ENCODE measurements at places on chromosomes 1 and 21.

- DNase-seq: no peak
Observed at GRCh38 chr1:156807627-156808026, 9.0 kb downstream of the SH2D2A start.

GRCh38 chr1:208799186-208799585 is 555.0 kb upstream of the PLXNA2 start:
- DNase-seq: no peak

DNA sequence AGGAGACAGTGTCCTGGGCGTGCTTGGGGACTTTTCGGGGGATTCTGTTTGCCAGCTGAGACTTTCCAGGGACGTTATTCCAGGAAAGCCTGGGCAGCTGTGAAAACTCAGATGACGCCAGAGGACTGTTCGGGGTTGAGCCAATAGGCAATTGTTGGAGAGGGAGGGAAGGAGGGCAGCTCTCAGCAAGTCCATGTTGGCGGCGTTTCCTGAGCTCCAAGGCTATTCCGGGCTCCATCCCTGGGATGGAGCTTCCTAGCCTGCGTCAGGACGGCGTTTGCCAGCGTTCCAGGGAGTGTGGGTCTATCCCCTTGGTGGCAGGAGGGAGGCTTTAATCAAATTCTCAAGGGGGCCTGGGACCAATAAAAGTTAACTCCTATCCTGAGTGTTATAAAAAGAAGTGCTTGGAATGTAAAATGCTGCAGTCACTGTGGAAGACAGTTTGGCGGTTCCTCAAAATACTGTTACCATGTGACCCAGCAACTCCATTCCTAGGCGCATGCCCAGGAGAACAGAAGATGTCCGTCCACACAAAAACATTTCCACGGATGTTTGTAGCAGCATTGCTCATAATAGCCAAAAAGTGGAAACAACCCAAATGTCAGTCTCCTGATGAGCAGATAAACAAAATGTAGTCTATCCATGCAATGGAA is 15.2 kb downstream of the SLC27A3 start:
- DNase-seq: no peak

GRCh38 chr21:42317341-42317741 is 2.1 kb upstream of the TFF3 start:
- DNase-seq: no peak

DNA sequence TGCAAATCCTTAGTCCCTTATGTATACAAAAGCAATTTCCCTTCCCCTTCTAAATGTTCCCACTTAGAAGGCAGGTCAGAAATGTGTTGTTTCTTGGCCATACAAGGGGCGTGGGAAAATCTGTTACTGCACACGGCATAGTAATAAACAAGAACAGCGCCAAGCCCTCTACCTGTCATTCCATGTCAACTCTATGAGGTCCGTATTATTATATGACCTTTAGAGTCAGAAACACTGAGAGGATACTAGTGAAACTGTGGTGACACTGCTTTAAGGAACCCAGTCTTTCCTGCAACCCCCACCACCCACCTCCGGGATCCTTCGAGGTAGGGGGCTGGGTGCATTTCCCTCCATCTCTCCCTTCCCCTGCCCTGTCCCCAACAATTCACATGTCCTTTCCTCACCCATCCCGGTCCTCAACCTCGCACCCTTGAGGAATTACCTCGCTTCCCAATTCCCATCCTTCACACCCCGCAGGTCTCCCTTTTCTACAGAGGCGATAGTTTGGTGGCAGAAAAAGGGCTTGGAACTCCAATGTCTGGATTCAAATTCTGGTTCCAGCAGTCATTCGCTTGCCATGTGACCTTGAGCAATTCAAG is 647 bp downstream of the SDHB start:
- DNase-seq: no peak

DNA sequence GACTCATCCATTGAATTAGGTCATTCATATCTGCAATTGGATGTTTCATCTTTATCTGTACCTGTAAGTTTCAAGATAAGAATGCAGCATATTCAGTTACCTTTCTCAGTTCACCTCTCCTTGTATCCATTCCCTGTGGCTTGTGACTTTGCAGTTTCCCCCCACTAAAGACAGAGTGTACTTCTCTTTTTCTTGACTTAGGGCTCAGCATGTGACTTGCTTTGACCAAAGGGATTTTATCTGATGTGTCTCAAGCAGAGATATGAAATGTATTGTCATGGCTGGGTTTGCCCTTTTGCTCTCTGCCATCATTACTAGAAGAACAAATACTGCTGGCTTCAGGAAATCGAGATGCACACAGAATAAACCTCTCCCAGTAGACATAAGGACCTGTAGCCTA is 754.8 kb downstream of the ADGRL2 start:
- DNase-seq: no peak

GRCh38 chr1:156666862-156667609 is 10.2 kb downstream of the NES start:
- DNase-seq: no peak

DNA sequence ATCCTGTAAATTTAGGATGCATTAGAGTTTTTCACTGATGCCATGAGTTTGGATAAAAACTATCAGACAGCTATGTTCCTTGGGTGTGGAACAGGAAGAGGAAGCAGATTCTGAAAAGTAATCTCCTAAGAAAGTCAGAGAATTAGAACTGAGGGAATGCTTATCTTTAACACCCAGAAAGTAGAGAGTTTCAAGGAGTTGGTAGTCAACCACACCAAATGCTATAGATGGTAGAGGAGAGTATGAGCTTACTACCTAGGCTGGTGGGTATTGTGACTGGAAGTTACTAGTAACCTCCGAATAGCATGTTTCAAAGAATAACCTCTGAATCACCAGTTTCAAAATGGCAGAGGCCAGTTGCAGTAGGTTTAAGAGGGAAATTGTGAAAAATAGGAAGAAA is 288.0 kb downstream of the HMCN1 start:
- DNase-seq: no peak

- DNase-seq: no peak
Observed at GRCh38 chr1:210070531-210070930, 132.5 kb downstream of the SYT14 start.

- DNase-seq: no peak
Observed at GRCh38 chr1:65422241-65423203, 2.1 kb downstream of the LEPR start.

DNA sequence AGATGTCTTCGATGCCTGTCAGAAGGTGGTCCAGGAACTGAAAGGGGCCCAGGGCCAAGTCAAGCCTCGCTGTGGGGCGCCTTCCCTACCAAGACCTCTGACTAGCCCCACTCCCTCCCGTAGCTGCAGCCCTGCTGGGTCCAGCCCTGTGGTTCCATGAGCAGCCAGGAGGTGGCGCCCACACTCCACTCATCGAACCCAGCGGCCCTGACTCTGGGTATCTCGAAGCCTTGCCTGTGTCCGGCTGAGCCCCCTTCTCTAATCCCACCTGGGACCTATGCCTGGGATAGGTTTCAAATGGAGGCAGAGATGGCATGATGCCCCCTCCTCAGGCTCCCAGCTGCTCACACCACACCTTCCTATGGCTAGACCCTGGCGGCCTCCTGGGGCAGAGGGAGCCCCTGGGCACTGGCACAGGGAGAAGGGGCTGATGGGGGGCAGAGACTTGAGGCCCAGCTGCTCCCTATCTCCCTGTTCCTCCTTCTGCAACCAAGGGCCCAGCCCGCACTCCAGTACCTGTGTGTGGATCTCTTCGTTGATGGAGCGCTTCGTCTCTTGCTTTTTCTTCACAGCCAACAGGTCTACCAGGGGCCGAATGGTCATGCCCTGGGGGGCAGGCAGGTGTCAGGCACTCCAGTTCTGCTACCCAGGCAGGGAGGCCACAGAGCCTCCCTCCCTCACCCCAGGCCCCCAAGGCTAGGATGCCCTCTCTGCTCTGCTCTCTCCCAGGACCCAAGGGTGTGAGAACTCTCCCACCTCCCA is 52.0 kb downstream of the SLC9A1 start:
- DNase-seq: peak; percentile 7

- DNase-seq: peak; percentile 94
Observed at GRCh38 chr1:184143449-184143848, 91.9 kb downstream of the TSEN15 start.

DNA sequence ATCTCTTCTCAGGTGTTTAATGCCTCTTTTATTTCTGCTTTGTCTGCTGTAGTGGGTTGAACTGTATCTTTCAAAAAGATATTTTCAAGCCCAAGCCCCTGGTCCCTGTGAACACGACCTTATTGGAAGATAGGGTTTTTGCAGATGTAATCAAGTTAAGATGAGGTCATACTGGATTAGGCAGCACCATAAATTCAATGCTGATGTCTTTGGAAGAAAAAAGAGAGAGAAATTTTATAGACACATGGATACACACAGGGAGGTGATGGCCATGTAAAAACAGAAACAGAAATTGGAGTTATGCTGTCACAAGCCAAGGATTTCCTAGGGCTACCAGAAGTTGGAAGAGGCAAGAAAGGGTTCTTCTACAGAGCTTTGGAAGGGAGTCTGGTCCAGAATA is 301.4 kb downstream of the KCTD3 start:
- DNase-seq: no peak

- DNase-seq: no peak
Observed at GRCh38 chr1:171788696-171789095, 7.2 kb downstream of the METTL13 start.

GRCh38 chr1:153734396-153735089 is 6.7 kb downstream of the INTS3 start:
- no peak for DNase-seq

DNA sequence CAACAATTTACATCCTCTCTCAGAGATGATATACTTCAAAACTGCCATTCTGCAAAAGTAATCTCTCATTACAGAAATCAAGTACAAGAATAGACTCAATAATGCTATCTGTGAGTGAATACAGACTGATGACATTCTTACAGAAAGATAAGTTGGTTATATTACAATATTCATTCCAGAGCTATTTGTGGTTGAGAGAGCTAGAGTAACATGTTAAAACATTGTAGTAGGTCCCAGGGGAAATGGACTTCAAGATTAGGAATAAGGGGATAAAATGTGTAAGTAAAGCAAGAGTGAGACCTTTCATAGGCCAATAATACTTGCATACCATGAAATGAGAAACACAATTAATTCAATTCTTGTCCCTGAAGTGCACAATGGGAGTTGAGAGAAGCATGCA is 1.5 kb downstream of the F13B start:
- DNase-seq: no peak

- DNase-seq: peak; percentile 99
Observed at GRCh38 chr1:156851779-156852417, 7.0 kb downstream of the INSRR start.

GRCh38 chr1:186476264-186477040 is 15.5 kb upstream of the PDC start:
- no peak for DNase-seq

DNA sequence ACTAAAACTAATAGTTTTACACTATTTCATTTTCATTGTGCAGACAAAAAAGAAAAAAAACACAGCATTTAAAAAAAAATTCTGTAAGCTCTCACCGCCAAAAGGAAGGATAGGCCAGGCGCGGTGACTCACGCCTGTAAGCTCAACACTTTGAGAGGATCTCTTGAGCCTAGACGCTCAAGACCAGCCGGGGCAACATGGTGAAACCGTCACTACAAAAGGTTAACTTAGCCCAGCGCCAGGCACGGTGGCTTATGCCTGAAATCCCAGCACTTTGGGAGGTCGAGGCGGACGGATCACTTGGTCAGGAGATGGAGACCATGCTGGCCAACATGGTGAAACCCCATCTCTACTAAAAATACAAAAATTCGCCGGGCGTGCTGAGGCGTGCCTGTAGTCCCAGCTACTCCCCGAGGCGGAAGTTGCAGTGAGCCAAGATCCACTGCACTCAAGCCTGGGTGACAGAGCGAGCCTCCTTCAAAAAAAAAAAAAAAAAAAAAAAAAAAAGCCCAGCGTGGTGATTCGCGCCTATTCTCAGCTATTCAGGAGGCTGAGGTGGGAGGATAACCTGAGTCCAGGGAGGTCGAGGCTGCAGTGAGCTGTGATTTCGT is 14.3 kb upstream of the SPEN start:
- no peak for DNase-seq

- DNase-seq: no peak
Observed at GRCh38 chr1:54460861-54461387, 54.7 kb upstream of the SSBP3 start.

DNA sequence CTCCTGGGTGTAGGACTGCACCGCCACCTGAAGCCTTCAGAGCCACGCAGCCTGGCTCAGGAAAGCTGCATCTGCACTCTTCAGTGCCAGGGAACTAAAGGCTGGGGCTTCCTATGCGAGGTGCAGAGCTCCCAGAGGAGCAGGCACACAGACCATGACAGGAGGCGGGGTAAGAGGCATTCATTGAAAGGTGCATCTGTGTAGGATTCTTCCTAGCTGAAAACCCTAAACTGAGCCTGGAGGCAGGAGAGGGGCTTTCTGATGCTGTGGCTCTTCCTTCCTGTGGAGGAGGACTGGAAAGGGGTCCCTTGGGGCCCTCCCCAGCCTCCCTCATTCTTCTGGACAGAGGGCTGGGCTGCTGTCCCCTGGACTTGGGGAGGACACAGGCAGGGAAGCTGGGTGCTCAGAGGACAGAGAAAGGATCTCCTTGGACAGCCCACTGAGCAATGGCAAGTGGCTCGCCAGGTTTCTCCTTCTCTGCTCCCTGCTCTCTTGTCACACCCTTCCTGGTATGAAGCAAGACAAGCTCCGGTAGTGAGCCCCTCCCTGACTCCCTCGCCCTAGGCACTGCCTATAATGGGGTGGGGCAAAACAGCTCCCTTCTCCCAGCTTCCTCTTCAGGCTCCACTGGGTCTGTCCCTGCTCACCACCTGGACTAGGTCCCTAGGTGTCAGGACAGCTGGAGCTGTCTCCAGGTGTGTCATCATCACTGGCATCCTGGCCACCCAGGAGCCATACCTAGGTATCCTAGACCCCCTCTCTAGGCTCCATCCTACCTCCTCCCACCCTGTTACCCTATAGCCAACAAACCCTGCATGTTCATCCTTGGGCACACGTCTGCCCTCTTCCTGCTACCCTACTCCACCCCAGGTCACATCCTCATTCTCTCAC is 20.0 kb downstream of the S100A6 start:
- no peak for DNase-seq

DNA sequence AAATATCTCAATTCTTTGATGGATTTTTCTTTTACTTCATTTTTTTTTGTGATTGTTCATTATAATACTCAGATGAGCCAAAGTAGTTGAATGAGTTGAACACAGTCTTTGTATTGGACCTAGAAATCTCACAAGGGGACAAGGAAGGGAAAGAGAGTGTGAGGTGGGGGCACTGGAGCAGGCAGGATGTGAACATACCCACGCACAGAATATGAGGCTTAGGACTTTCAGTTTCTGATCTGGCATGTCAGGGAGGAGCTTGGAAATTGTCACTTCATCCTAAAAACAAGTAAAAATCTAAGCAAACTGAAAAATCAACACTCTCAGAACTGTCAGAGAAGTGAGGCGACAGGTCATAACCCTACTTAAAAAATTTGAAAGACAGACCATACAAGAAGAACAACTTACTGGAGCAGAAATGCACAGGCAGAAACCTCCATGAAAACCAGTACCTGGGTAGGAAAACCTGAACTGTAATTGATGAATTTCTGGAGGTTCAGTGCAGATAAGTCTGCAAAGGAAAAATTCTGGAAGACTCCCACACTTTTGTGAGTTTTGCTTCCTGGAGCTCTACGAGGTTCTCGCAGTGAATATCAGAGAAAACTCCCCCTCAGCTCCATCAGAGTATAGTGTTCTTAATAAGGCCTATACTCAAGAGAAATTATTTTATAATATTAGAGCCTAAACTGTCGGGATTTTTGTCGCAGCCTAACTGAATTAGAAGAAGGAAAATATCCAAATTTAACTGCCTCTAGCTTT is 3.6 kb upstream of the PTGS2 start:
- DNase-seq: no peak

- DNase-seq: no peak
Observed at GRCh38 chr1:236837897-236838296, 42.8 kb downstream of the MTR start.
